ENCODE measurements at places on chromosomes 12 and 14. TPM values are rescaled to one million over a fixed set of nuclear protein-coding genes. Genes with fewer than 3 reads are reported as not detected.

DNA sequence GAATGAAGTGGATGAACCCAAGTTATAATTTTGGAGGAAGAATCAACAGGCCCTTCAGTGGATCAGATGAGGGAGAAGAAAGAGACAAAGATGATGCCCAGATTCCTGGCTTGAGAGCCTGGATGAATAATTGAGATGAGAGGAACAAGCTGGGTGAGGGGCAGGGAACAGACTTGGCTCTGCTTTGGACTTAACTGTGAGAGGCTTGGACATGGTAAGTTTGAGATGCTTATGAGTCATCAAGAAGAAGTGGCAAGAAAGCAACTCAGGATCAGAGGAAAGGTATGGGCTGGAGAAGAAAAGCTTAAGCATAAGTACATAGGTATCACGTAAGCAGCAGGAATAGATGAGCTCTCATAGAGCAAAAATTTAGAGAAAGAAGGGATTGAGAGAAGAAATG lies 55.3 kb downstream of the FIGNL2 start:
- H3K27me3 ChIP-seq: no peaks in the 10 kb centered on the region
- no peak overlapping the region for H3K4me3 ChIP-seq
- H3K36me3 ChIP-seq: no peaks in the 10 kb centered on the region
- no peaks in the 10 kb centered on the region for H3K4me1 ChIP-seq

GRCh38 chr12:55831447-55831815 lies 2.0 kb upstream of the DNAJC14 start:
- H3K36me3 ChIP-seq: no peaks in the 10 kb centered on the region
- H3K4me3 ChIP-seq: peak overlapping the region; percentile 79
- peak overlapping the region; percentile 91 for H3K27ac ChIP-seq
- no peaks in the 10 kb centered on the region for H3K27me3 ChIP-seq
- H3K4me1 ChIP-seq: peaks cover 59% of the 10 kb centered on the region
- DNase-seq: no peak

GRCh38 chr12:121800694-121801594 lies 2.9 kb upstream of the SETD1B start:
- no peak for DNase-seq
- H3K27ac ChIP-seq: peak overlapping the region; percentile 100
- peaks cover 58% of the 10 kb centered on the region for H3K4me1 ChIP-seq
- H3K4me3 ChIP-seq: peak overlapping the region; percentile 58
- no peaks in the 10 kb centered on the region for H3K27me3 ChIP-seq

DNA sequence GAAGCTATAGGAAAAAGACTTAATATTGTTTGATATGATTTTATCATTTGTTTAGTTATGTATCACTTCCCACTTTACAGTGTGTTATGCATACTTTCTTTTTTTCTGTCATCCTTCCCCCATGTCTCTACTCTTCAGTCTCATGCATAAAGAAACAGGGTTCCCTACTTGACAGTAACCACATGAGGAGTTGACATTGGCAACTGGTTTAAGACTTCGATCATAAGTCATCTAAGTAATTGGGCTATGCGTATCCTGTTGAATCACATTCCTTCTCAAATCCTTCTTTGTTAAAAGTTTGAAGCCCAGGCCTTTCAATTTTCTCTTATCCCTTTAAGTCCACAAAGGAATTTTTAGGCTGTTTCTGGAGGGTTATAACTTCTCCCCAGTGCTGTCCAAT lies 358.7 kb downstream of the RAD51B start:
- no peak overlapping the region for H3K27ac ChIP-seq
- no peaks in the 10 kb centered on the region for H3K36me3 ChIP-seq
- H3K4me3 ChIP-seq: no peak overlapping the region
- H3K27me3 ChIP-seq: no peaks in the 10 kb centered on the region

- no peaks in the 10 kb centered on the region for H3K27me3 ChIP-seq
- H3K4me1 ChIP-seq: no peaks in the 10 kb centered on the region
- H3K27ac ChIP-seq: no peak overlapping the region
- DNase-seq: no peak
- no peak overlapping the region for H3K4me3 ChIP-seq
These were observed 231.9 kb upstream of the AVPR1A start for GRCh38 chr12:63382930-63383329.

DNA sequence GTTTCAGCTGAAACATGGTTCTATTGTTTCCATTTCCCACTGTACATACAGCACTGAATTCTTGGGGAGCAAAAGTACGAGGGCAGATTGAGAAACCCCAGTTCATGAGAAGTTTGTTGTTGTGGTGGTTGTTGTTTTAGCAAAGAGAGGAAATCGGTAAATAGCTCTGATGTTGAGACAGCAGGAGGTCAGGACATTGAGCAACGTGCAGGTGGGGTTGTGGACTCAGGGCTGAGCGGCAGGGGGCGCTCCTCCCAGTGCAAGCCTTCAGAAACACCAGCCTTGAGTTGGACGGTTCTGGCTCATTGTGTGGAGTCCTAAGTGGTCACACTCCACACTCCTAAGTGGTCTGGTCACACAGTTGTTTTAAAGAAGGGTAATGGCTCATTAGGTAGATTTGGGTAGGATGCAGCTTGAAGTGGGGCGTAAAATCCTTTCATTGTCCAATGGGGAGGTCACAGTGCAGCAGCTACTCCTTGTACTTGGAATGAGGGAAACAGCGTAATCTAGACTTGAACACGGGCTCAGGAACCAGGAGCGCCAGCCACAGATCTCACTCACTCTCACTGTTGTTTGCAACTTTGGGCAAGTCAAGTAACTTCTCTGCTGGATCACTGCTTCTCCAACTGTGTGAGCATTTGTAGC lies 14.5 kb upstream of the PWP1 start:
- H3K4me3 ChIP-seq: no peak overlapping the region
- H3K4me1 ChIP-seq: no peaks in the 10 kb centered on the region
- H3K27ac ChIP-seq: no peak overlapping the region
- DNase-seq: no peak

KLRB1 gene
- total RNA-seq: 1.5 TPM

UBE2N gene
- 52.5 TPM for total RNA-seq

DNA sequence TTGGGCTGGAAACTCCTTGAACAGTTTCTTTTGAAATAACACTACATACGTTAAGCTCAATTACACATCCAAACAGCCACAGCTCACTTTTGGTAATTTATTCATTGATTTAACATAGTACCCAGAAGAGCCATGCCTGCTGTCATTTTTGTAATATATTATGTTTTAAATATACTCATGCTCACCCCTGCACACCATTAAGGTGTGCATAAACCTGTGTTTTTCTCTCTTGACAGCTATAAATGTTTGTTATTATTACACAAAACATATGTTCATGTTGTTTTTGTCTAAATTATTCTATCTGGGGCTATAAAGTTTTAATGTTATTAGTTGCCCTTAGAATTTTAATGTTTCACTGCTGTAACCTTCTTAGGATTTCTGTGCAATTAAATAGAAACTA lies 296.1 kb downstream of the AKAP6 start:
- no peaks in the 10 kb centered on the region for H3K27me3 ChIP-seq
- DNase-seq: no peak
- no peak overlapping the region for H3K27ac ChIP-seq
- H3K4me3 ChIP-seq: no peak overlapping the region
- no peaks in the 10 kb centered on the region for H3K4me1 ChIP-seq

GPR132 gene
- total RNA-seq: 9.1 TPM

GRCh38 chr12:109797905-109798669 lies 35.1 kb downstream of the TRPV4 start:
- no peaks in the 10 kb centered on the region for H3K36me3 ChIP-seq
- no peak overlapping the region for H3K4me3 ChIP-seq
- no peaks in the 10 kb centered on the region for H3K4me1 ChIP-seq

GRCh38 chr14:62532181-62532580 lies 513.1 kb downstream of the KCNH5 start:
- no peaks in the 10 kb centered on the region for H3K27me3 ChIP-seq
- no peaks in the 10 kb centered on the region for H3K36me3 ChIP-seq
- H3K4me1 ChIP-seq: no peaks in the 10 kb centered on the region
- H3K4me3 ChIP-seq: no peak overlapping the region
- H3K27ac ChIP-seq: no peak overlapping the region

ERG28 gene
- total RNA-seq: 9.6 TPM

NFE2 gene
- total RNA-seq: not detected

DNA sequence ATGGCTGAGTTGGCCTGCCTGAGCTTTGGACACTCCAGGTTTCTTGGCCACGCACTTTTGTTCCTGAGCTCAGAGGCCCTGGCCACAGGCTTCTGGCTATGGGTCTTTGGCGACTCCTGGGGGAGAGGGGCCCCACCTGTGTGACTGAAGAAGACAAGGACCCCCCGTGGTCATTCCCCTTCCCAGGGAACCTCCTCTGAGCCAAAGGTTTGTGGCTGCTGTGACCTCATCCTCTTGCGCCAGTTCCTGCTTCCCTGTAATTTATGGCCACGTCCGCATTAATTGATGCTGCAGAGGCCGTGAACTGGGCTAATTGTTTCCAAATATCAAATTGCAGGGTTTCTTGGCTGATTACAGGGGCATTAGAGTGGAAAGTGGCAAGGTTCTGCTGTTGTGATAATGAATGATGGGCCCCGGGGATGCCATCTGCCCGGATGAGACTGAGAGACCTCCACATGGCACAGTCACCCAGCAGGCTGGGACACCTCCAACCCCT lies 27.6 kb upstream of the NOS1 start:
- no peaks in the 10 kb centered on the region for H3K36me3 ChIP-seq

GALNT6 gene
- 12.5 TPM for total RNA-seq

KSR2 gene
- total RNA-seq: 0.25 TPM

GRCh38 chr12:99997806-99998205 lies 13.1 kb upstream of the ANKS1B start:
- DNase-seq: no peak
- no peaks in the 10 kb centered on the region for H3K27me3 ChIP-seq
- H3K27ac ChIP-seq: no peak overlapping the region
- H3K4me3 ChIP-seq: no peak overlapping the region

- no peak overlapping the region for H3K27ac ChIP-seq
- no peak overlapping the region for H3K4me3 ChIP-seq
- no peaks in the 10 kb centered on the region for H3K36me3 ChIP-seq
- no peak for DNase-seq
- no peaks in the 10 kb centered on the region for H3K27me3 ChIP-seq
These were observed 5.8 kb upstream of the NTN4 start for GRCh38 chr12:95796225-95796981.

- no peak overlapping the region for H3K27ac ChIP-seq
- H3K27me3 ChIP-seq: no peaks in the 10 kb centered on the region
- no peak overlapping the region for H3K4me3 ChIP-seq
- H3K36me3 ChIP-seq: no peaks in the 10 kb centered on the region
- no peaks in the 10 kb centered on the region for H3K4me1 ChIP-seq
These were observed 102.7 kb upstream of the TBX5 start for GRCh38 chr12:114508529-114509129.

GRCh38 chr12:28893365-28893764 lies 255.7 kb upstream of the FAR2 start:
- peak overlapping the region; percentile 47 for H3K27ac ChIP-seq
- no peak overlapping the region for H3K4me3 ChIP-seq
- no peaks in the 10 kb centered on the region for H3K36me3 ChIP-seq
- DNase-seq: no peak
- H3K27me3 ChIP-seq: no peaks in the 10 kb centered on the region

NKX2-1 gene
- not detected for total RNA-seq

- no peak overlapping the region for H3K27ac ChIP-seq
- no peaks in the 10 kb centered on the region for H3K27me3 ChIP-seq
- no peak for DNase-seq
- no peaks in the 10 kb centered on the region for H3K36me3 ChIP-seq
These were observed 7.4 kb downstream of the PKP2 start for GRCh38 chr12:32889011-32889760.

RNU4-1 gene
- under 0.01 TPM for total RNA-seq

GRCh38 chr14:32702562-32702961 lies 236.1 kb upstream of the NPAS3 start:
- H3K36me3 ChIP-seq: no peaks in the 10 kb centered on the region
- peaks cover 12% of the 10 kb centered on the region for H3K4me1 ChIP-seq
- peak overlapping the region; percentile 52 for H3K27ac ChIP-seq
- no peak overlapping the region for H3K4me3 ChIP-seq

GRCh38 chr14:75434890-75435248 lies 7.0 kb downstream of the JDP2 start:
- H3K4me3 ChIP-seq: no peak overlapping the region
- no peak overlapping the region for H3K27ac ChIP-seq
- no peaks in the 10 kb centered on the region for H3K27me3 ChIP-seq

DNA sequence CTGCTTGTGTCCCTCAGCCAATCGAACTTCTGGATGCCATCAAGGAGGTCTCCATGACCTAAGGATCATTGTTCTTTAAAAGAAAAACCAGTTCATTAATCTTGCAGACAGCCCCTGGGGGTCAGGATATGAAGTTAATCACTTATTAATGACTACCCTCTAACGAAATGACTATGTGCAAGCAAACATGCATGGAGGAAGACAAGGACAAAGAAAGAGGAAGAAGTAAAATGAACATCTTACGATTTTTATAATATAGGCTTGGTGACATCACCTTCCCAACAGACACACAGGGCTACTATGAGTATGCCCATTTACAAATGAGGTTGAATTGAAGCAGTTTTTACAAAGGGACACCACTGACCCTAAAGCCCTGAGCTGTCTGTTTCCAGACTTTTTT lies 111.1 kb upstream of the AMIGO2 start:
- no peak overlapping the region for H3K4me3 ChIP-seq
- no peaks in the 10 kb centered on the region for H3K27me3 ChIP-seq
- H3K36me3 ChIP-seq: no peaks in the 10 kb centered on the region
- H3K27ac ChIP-seq: no peak overlapping the region
- peaks cover 27% of the 10 kb centered on the region for H3K4me1 ChIP-seq

- DNase-seq: no peak
- H3K27me3 ChIP-seq: no peaks in the 10 kb centered on the region
These were observed 19.7 kb downstream of the BTBD6 start for GRCh38 chr14:105267820-105268548.

GRCh38 chr12:113808095-113808951 lies 157.8 kb downstream of the RBM19 start:
- no peak for DNase-seq
- H3K27ac ChIP-seq: no peak overlapping the region
- H3K36me3 ChIP-seq: no peaks in the 10 kb centered on the region

RHEBL1 gene
- 1.7 TPM for total RNA-seq

DNA sequence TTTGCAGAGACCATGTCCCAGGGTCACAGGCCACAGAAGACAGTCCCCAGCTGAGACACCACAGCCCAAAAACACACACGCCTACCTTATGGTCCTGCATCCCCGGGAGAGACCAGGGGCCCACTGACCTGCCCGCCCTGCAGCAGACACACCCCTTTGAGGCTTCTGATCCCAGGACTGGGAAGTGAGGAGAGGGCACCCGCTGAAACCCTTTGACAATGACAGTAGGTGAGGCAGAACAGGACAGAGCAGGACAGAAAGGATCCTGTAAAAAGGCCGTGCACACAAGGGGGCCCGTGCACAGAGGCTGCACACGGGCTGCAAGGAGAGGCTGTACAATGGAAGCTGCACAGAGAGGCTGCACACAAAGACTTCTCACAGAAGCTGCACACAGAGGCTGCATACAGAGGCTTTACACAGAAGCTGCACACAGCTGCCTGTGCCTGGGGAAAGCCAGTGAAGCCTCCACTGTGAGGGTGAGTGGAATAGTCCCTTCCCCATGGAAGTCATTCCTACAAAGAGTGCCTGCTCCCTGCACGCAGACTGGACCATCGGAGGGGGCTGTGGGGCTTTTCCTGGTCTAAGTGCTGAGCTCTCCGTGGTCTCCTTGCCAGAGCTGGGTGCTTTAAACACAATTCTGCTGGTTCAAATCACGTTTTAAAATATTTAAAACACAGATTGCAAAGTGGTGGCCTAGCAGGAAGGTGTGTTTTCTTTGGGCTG lies 16.6 kb upstream of the SFSWAP start:
- no peak overlapping the region for H3K4me3 ChIP-seq
- no peaks in the 10 kb centered on the region for H3K27me3 ChIP-seq
- no peaks in the 10 kb centered on the region for H3K36me3 ChIP-seq
- no peak overlapping the region for H3K27ac ChIP-seq
- no peaks in the 10 kb centered on the region for H3K4me1 ChIP-seq

All from vagina (tissue), 2 donors.